Right hindlimb (tissue), 1 donor: ENCODE measurements at places on chromosomes 5 and 9.

DNA sequence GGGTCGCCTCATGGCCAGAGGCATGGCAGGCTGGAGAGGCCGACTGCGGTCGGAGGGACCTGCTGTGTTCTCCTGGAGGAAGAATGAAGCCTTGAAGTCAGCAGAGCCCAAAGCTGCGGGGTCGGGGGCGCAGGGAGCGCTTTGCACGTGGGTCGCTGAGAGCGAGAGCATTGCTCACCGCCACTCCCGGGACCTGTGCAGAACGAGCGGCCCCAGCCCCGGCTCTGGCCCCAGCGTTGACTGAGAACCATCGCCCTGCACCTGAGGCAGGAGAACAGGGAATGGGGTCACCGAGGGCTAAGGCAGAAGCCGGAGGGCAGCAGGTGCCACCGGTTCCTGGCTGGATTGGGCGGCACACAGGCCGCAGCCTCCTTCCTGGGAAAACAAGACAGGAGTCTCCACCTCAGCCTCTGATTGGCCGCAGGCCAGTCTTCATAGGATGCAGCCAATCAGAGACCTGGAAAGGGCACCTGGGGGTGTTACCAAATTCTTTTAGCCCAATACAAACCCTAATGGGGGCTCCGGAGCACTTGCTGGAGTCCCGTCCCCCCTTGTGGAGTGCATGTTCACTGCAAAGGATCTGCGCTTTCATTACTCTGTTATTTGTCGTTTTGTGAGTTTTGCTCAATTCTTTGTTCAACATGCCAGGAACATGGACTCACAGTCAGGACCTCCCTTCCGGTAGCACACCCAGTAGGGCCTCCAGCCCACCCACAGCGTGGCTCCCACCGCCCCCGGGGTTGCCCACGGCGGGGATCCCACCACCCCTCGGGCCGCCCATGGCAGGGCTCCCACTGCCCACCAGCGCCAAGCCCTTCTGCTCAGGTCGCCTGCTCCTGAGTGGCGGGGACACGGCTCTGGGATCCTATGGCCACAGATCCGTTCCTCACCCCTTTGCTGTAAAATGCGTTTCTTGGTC is 24.7 kb upstream of the SLC6A19 start:
- no peak for DNase-seq

DNA sequence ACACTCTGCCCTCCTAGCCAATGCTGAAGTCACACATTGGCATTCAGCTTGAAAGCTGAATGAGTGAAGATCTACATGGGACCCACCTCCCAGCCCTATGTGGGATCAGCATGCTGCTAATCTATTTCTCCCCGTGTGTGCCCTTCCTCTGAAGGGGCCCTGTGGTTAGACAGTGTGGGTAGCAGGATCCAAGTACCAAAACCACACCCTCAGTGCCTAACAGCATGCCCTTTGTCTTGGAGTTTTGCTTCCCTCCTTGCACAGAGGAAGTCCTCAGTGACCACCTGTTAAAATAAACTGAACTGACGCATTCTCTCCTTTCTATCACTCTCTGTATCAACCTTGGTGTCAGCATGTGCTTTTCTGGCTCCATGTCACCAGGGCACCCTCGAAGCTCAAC is 25.0 kb downstream of the SH3TC2 start:
- DNase-seq: no peak

GRCh38 chr9:106019702-106020101 is 325.4 kb downstream of the TMEM38B start:
- no peak for DNase-seq

GRCh38 chr5:160165137-160166068 is 46.2 kb upstream of the PWWP2A start:
- peak; percentile 86 for DNase-seq

DNA sequence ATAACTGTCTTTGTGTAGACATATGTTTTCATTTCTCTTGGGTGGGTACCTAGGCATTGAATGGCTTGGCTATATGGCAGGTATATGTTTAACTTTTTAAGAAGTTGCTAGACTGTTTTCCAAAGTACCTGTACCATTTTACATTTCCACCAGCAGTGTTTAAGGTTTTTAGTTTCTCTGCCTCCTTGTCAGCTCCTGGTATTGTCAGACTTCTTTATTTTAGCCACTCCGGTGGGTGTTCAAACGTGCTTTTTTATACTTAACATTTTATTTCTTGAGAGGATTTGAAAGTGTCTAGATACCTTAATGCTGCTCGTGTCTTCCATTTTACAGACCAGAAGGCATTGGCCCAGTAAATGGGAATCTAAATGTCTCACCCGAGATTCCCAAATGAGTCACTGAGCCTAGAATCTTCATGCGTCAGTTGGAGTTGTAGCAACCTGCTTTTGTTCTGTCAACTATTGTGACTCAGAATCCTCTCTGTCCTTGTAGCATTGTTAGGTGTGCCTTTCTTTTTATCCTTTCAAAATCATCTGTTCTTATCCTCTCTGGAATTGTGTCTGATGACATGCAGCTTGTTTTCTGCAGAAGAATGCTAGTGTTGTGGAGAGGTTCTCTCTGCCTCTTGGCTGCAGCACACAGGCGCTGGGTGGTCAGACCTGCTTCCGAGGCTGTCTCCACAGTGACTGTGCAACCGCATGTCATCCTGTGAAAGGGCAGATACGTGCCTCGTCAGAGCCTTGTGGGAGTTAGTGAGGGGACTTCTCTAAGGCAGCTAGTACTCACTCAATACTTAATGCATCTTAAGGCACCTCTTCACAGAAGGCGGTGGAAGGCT is 291.8 kb downstream of the AOPEP start:
- DNase-seq: peak; percentile 52

GRCh38 chr5:31404325-31404724 is 127.6 kb downstream of the DROSHA start:
- no peak for DNase-seq

GRCh38 chr9:14021871-14022525 is 291.9 kb downstream of the NFIB start:
- DNase-seq: no peak

DNA sequence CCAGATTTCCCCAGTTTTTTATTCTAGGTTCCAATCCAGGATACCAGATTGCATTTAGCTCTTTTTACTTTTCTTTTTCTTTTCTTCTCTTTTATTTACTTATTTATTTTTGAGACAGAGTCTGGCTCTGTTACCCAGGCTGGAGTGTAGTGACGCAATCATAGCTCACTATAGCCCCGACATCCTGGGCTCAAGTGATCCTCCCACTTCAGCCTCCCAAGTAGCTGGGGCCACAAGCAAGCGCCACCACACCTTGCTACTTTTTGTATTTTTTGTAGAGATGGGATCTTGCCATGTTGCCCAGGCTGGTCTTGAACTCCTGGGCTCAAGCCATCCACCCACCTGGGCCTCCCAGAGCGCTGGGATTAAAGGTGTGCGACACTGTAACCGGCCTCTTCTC is 48.4 kb downstream of the GSN start:
- DNase-seq: no peak

GRCh38 chr9:136519263-136520052 is 26.4 kb downstream of the NOTCH1 start:
- no peak for DNase-seq

DNA sequence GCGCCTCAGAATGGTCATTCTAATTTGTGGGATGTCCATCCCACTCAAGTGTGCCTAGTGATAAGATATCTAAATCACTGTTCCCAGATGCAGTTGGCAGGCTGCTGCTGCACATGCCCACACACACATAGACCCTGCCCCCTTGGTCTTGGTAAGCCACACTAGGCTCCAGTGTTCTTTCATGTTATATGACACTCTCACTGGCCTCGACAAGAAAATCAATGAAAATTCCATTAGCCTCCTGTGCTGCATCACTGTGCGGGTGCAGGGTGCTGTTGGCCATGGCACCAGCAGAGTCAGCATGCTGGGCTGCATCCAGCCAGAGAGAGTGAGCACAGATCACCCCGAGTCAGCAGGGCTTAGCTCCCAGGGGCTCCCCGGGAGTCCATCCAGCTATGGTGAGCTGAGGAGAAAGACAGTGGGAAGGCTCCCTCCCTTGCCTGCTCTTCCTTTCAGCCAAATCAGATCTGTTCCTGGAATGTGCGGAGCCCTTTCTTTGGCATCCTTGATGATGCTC is 59.9 kb downstream of the ABLIM3 start:
- no peak for DNase-seq

GRCh38 chr5:129905473-129906176 is 1.4 kb downstream of the CHSY3 start:
- peak; percentile 48 for DNase-seq
